ENCODE measurements at places on chromosomes 5 and 9. TPM values are rescaled to one million over a fixed set of nuclear protein-coding genes. Genes with fewer than 3 reads are reported as not detected.

Gene INSL6
- not detected for total RNA-seq

Gene PCDHGA11
- 0.06 TPM for total RNA-seq

Gene LRRC19
- total RNA-seq, result not detected

Gene DOCK8
- total RNA-seq, result 0.72 TPM

Gene SNX30
- total RNA-seq, result 5.3 TPM

Gene RORB
- total RNA-seq, result not detected

Gene ELAVL2
- total RNA-seq, result not detected

Gene ITK
- total RNA-seq, result not detected

Gene C7
- total RNA-seq, result not detected

Gene EPB41L4A
- total RNA-seq, result 1.2 TPM

Gene FCN1
- not detected for total RNA-seq

Gene SMC5
- total RNA-seq, result 18.9 TPM

Gene SLC1A3
- total RNA-seq, result not detected

Gene SPATA31D4
- total RNA-seq, result not detected

Gene KCNV2
- not detected for total RNA-seq

Gene CCDC183
- 0.49 TPM for total RNA-seq

Gene SPATA31D1
- total RNA-seq, result not detected

Gene PRR16
- 0.09 TPM for total RNA-seq

Gene DRD1
- 0.51 TPM for total RNA-seq

Gene MOB3B
- total RNA-seq, result 7.0 TPM

Gene TLX3
- total RNA-seq, result not detected

Gene ZNG1C
- total RNA-seq, result 53.1 TPM

Gene MELK
- 75.9 TPM for total RNA-seq

Gene RASGEF1C
- total RNA-seq, result 0.12 TPM

Gene IL7R
- total RNA-seq, result 0.46 TPM

Gene ARL14EPL
- 0.19 TPM for total RNA-seq

Gene SPATA31C2
- total RNA-seq, result not detected

Gene SCGB3A1
- not detected for total RNA-seq

Gene EXOC3
- total RNA-seq, result 31.9 TPM

Gene APBA1
- 0.51 TPM for total RNA-seq

Gene CDH9
- total RNA-seq, result not detected

Gene SOHLH1
- not detected for total RNA-seq

Gene FRMD3
- 2.6 TPM for total RNA-seq

Gene ZFAND5
- 137 TPM for total RNA-seq

Gene LHX3
- 0.07 TPM for total RNA-seq

All from A549 treated with RU486 at 1 μM for 4 hours (cell line).